Stimulated activated CD4-positive, alpha-beta T cell treated with anti-CD3 and anti-CD28 coated beads, Interleukin-1b, Interleukin-23, amount 100 ng/mL, for 1 hour (primary cell): ENCODE measurements at places on chromosomes 6 and 20.

DNA sequence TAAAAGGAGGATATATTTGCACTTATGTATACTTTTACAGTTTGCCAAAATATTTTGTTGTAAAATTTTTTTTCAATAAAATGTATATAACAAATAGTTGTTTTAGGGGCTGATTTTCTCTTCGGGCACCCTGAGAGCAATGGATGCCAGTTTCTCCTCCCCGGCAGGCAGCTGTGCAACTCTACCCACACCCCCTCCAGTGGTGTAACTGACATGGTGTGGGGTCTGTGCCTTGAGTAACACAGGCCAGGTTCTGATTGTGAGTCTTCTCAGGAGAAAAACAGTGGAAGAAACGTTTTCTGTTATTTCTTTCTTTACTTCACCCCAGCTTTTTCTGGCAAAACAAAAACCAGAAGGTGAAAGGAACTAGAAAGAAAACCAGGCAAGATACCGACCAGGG lies 6.1 kb downstream of the FOXF2 start:
- DNase-seq, result no peak

DNA sequence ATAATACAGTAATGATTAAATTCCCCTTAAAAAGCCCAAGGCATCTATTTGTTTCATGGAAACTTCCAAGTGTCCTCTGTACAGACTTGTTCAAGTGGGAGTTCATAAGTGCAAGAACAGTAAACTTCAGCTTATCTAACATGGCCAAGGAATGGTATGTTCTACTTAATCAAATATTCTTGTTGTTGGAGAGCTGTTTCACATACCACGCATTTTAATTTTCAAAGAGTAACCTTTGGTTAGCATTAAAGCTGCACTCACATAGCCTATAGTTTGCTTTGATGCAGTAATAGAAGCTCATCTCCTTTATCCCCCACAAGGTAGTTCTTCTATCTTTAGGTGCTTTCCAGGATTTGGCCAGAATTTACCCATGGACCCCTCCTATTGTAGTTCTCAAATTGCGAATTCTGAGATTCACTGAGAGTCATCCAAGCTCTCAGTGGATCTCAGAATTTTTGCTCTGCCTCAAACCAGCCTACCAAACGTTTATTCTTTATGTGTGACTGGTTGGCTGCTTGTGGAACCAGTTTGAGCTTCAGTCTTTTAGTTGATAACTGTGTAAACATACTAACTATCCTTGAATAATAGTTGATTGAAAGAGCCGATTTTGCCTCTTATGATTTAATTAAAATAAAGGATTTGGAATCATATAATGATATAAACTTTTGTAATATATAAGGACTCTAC lies 668.0 kb upstream of the FLRT3 start:
- DNase-seq, result no peak

DNA sequence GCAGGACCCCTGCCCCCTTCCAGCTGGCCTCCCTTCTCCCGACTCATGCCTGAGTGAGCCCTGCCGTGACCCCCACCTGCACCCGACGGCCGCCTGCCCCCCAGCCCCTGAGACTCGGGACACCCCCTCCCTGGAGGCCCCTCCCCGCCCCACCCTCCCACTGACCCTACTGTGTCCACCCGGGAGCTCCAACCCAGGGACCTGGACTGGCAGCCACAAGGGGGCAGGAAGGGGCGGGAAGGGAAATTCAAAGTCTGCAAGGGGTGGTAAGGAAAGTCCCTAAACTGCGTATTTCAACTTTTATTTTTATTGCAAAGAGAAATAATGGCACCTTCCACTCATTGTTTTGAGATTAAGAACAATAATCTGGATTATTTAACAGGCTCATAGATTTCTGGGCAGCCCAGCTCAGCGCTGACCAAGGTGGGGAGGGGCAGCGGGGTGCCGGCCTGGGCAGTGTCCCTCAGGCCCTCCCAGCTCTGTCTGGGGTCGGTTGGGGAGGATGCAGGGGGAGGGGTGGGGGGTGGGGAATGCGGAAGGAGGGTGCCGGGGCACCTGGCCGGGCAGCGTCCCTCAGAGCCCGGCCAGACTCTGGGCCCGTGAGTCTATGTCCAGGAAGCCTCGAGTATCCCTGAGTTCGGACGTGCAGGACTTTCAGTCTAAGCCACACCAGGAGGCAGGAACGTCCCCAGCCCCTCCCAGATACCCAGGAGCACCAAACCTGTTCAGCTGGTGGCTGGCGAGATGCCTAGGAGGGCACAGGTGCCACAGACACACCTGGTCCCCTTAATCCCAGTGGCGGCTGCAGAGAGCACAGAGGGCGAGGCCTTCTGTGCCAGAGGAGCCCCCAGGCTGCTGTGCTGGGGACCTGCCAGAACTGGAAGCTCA lies 1.3 kb upstream of the PTK6 start:
- no peak for DNase-seq

DNA sequence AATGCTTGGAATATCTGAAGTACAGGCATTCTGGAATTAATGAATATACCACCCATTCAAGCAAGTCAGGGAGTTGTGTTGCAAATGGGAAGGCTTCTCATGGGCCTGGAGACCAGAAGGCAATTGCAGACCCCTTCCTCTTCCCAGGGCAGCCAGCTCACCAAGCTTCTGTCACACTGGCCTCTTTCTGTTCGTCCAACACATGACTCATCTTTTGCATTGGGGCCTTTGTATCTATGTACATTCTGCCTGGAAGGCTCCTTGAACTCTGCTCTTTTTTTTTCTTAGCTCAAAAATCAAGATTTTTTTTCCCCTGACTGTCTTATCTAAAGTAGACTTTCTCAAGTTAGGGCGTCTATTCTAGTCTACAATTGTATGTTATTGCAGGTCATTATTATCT lies 132.9 kb upstream of the MYLIP start:
- DNase-seq, result no peak

DNA sequence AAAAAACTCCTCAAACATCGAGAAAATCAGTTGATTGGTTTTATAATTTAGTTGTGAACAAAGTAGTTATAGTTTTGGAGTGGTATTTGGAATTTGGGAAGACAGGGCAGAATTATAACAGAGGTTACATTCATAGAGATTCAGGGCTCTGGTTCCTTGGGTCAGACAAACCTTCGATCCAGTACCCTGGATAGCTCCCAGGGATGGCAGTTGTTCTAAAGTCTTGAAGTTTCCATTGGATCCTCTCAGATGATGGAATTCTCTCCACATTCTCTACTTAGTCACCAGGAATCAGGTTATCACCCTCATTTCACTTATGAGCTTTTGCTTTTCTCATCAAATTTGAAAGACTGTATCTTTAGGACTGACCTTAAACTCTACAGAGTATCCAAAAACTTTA lies 285.1 kb downstream of the CENPW start:
- DNase-seq, result no peak

- no peak for DNase-seq
Measured at GRCh38 chr20:19995220-19995863, 21.8 kb upstream of the NAA20 start.

- DNase-seq, result no peak
Measured at GRCh38 chr20:34709831-34710567, 5.9 kb downstream of the TP53INP2 start.

GRCh38 chr20:51703400-51704287 lies 64.5 kb downstream of the ATP9A start:
- no peak for DNase-seq

DNA sequence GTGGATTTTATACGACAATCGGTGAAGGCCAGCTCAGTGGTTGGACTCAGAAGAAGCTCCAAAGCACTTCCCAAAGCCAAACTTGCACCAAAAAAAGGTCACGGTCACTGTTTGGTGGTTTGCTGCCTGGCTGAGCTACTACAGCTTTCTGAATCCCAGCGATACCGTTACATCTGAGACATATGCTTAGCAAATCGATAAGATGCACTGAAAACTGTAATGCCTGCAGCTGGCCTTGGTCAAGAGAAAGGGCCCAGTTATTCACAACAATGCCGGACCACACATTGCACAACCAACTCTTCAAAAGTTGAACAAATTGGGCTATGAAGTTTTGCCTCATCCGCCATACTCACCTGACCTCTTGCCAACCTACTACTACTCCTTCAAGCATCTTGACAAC lies 70.2 kb downstream of the FILIP1 start:
- DNase-seq, result no peak

DNA sequence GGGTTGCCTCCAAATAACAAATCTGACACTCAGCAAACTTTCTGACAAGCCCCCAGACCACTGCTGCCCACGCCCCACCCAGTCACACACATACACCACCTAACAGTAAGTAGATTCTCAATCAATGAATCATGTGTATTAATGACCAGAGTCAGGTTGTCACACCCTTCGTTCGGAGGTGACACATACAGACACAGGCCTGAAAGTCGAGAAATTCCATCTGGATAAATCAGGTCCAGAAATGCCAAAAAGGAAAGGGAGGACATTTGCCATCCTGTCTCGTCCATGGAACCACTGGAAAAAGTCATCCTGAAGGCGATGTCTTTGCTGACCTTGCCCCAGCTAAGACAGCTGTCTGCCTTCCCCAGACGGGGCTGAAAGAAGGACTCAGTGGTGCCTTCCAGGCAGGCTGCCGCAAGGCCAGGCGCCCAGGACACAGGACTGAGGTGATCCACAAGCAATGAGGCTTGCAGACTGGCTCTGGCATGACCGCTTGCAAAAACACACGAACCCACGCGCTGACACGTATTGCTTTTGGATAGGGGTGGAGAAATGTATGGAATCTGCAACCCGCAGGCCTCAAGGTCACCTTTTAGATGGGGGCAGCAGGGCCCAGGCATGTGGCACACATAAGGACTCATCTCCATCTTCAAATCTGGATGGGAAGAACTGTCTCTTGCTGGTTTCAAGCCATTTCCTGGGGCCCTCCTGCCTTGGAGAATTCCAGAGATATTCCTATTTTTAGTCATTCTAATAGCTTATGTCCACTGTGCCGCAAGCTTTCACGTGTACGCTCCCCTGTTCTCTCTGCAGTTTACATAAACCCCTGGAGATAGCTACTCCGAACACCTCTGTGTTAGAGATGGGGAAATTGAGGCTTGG lies 9.0 kb downstream of the NFATC2 start:
- DNase-seq, result no peak

DNA sequence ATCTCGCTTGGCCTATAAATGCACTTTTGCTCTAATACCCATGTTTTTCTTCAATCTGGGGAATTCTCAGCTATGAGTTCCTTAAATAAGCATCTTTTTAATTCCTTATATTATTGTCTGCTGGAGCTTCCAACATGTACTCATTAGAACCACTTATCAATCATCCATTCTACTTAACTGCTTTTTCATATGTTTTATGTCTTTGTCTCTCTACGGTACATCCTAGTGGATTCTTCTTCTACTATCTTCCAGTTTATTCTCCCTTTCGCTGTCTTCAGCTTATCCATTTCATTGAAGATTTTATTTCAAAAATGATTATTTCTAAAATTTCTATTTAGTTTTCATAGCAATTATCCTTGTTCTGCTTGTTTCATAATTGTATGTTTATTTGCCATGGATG lies 12.4 kb upstream of the ZSCAN16 start:
- DNase-seq, result no peak

- no peak for DNase-seq
Measured at GRCh38 chr20:51525241-51526105, 17.0 kb downstream of the NFATC2 start.

DNA sequence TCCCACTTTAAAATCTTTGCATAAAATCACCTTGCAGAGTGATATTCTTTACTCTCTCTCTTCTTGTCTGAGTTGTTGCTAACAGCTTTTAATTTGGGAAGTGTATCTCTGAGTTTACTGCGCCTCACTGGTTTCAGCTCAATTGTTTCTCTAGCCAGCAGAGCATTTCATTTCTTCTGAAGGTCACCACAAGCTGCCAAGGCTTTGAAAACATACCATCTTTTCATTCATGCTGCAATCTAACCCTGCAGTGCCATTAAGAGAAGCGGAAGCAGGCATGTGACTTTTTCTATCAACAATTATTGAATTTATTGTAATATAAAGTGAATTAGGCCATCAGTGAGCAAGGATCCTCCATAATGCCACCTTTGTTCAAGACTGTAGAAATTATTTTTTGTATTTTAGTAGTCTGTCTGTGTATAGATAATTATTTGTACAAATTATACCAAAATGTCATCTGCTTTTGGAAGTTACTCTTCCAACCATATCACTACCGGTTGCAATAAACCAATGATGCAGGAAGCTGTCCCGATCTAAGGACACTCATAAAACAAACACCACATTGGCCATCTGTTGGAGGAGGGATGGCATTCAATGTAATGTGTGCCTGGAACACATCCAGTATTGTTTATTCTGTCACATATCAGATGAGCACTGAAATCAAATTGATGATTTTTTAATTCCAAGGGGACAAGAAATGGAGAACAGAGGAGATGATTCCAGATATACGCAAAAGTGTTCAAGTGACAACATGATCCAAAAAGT lies 26.8 kb downstream of the HS3ST5 start:
- DNase-seq, result no peak

DNA sequence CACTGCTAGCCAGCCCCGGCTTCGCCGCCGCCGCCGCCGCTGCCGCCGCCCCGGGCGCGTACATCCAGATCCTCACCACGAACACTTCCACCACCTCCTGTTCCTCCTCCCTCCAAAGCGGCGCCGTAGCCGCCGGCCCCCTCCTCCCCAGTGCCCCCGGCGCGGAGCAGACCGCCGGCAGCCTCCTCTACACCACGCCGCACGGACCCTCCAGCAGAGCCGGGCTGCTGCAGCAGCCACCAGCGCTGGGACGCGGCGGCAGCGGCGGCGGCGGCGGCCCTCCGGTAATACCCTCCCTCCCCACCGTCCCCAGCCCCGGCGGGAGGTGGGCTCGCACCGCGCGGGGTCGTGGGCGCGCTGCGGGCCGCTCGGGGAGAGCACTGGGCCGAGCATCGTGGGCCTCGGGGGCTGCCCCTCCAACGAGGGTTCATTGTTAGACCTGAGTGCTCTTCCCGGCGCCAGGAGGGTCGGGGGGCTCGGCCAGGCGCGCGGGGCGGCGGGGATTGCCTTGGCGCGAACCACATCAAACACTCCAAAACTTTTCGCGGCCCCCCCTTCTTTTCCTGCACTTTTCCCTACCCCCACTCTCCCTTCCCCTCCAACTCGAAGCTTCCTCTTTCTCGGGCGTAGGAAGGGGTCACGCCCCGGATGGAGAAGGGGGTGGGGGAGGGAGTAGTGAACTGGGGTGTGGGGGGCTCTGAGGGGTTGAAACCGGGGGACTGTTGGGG lies 827 bp downstream of the E2F3 start:
- no peak for DNase-seq

DNA sequence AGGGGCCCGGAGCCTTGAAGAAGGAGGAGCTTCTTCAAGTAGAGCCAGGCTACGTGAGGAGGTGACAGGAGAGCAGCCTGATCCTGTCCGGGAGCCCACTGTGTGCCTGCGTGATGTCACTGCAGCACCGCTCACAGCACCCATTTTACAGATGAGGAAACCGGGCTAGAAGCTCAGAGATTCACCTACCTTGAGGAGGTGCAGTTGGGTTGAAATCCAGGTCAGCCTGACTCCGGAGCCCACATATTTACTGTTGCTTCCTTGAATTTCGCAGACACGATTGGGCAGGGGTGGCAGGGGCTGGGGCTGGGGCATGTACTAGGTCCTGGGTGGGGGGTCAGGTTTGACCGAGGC lies 12.5 kb downstream of the VSTM2L start:
- no peak for DNase-seq

- no peak for DNase-seq
Measured at GRCh38 chr6:156167016-156167624, 610.1 kb upstream of the ARID1B start.

- no peak for DNase-seq
Measured at GRCh38 chr6:7003041-7003440, 104.7 kb upstream of the RREB1 start.
